AG04450 (cell line): ENCODE measurements at places on chromosomes 6 and 20.

GRCh38 chr20:62628691-62629090 is 13.6 kb upstream of the SLCO4A1 start:
- DNase-seq = no peak

- DNase-seq = no peak
Measured at GRCh38 chr20:1579488-1579887, 22.0 kb upstream of the SIRPD start.

DNA sequence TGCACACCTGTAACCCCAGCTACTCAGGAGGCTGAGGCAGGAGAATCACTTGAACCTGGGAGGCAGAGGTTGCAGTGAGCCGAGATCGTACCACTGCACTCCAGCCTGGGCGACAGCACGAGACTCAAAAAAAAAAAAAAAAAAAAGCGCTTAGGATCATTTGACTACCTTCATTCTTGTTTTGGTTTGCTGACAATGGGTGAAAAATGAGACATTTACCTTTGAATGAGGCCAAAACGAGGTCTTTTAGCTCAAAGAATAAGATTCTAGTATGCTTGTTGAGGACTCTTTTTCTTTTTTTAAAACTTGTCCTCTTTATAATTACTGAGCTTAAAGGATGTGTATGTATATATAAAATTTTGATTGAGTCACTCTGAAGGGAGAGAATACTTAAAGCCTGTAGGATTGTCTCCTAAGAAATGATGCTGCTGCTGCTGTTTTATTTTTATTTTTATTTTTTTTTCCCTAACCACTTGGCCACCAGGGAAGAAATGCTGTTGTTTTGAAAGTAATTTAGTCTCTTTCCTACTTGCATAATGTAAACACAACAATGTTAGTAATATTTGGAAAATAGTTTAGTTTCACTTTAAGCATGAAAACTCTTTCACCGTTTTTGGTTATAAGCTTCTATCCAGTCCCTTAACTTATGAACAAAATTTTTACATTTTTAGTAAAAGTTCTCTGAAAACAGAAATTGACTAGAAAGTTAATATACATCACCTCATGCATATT is 7.9 kb downstream of the UBR2 start:
- DNase-seq = no peak

- no peak for DNase-seq
Measured at GRCh38 chr6:145022199-145022796, 713.0 kb downstream of the EPM2A start.

- DNase-seq = peak; percentile 10
Measured at GRCh38 chr20:52484438-52484837, 292.9 kb upstream of the ZFP64 start.

- no peak for DNase-seq
Measured at GRCh38 chr20:13418263-13419229, 197.5 kb downstream of the ISM1 start.

- DNase-seq = no peak
Measured at GRCh38 chr20:20489648-20490341, 121.9 kb downstream of the INSM1 start.

- DNase-seq = no peak
Measured at GRCh38 chr20:23332467-23332866, 18.1 kb upstream of the NXT1 start.

DNA sequence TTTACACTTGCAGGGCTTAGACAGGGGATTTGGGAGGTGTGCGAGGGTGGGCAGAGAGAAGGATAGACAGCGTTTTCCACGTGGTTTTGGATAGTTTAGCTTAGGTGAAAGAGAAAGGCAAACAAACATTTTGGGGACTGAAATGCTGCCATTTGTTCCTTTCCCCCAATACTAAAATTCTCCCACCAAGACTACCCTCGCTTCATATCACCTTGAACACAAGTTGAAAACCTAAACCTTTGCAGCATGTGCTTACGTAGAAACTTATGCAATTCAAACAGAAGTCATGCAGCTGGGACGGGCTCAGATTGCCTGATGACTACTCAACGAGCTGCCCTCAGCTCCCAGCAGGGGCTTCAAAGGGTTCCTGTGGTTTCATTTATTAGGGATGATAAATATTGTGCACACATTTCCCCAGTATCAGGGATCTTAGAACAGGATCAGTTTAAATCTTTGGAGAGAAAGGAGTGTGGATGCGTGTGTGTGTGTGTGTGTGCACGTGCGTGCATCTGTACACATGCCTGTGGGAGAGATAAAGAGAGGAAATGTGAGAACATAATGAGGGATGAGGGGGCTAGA is 77.3 kb downstream of the SLC22A23 start:
- no peak for DNase-seq

- DNase-seq = no peak
Measured at GRCh38 chr6:73248192-73248903, 14.6 kb downstream of the KHDC1 start.

DNA sequence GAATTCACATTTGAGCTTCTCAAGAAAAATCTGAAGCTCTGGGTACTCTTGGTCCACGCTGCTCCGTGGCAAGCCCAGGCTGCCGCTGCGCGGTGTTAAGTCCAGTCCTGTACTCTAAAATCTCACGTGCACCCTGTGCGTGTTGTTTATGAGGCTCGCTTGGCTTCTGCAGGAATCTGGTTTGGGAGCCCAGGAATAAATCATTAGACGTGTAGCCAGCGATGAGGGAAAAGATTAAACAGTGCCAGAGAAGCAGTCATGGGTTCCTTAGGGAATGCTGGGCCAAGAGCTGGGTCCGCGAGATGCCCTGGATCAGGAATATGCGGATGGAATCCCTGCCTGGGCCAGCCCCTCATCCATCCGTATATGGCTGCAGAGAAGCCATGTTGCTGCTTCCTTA is 87.3 kb downstream of the KCNB1 start:
- DNase-seq = no peak

GRCh38 chr6:53985366-53985765 is 125.9 kb upstream of the MLIP start:
- DNase-seq = no peak

- DNase-seq = peak; percentile 77
Measured at GRCh38 chr6:90285611-90286381, 10.8 kb downstream of the BACH2 start.

- no peak for DNase-seq
Measured at GRCh38 chr6:5158180-5158579, 73.0 kb downstream of the PPP1R3G start.

GRCh38 chr20:3307725-3308124 is 68.7 kb upstream of the SLC4A11 start:
- DNase-seq = no peak

GRCh38 chr20:57394121-57395082 is 3.2 kb downstream of the RBM38 start:
- no peak for DNase-seq

- no peak for DNase-seq
Measured at GRCh38 chr6:170022827-170023619, 267.9 kb downstream of the DLL1 start.

GRCh38 chr6:138278326-138278725 is 60.0 kb upstream of the PBOV1 start:
- no peak for DNase-seq

- no peak for DNase-seq
Measured at GRCh38 chr6:116223355-116223754, 30.5 kb downstream of the TSPYL4 start.

DNA sequence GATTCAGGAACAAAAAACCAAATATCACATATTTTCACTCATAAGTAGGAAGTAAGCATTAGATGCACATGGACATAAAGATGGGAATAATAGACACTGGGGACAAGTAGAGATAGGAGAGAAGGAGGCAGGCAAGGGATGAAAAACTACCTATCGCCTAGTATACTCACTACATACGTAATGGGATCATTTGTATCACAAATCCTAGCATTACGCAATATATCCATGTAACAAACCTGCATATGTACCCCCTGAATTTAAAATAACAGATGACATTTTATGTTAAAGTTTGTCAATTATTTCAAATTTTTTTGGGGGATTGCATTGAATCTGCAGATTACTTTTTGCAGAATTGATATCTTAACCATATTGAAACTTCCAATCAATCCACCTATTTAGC is 660.5 kb upstream of the MAN1A1 start:
- no peak for DNase-seq

DNA sequence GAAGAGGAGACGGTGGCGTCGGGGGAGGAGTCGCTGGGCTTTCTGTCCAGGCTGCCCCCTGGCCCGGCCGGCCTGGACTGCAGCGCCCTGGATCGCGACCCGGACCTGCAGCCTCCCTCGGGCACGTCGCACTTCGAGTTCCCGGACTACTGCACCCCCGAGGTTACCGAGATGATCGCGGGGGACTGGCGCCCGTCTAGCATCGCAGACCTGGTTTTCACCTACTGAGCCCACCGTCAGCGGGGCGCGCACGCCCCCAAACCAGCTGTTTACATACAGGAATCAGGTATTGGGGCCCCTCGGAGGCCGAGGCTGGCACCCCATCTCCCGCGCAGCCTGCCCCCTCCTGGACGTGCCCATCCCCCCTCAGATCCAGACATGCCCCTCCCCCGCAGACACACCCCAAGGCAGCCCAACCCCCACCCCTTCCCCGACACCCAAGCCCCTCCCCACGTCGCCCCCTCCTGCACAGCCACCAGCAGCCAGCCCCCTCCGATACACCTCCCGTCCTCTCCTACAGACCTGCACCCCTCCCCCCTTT is 1.4 kb downstream of the SOX12 start:
- DNase-seq = no peak

- no peak for DNase-seq
Measured at GRCh38 chr6:37653933-37654565, 43.6 kb downstream of the MDGA1 start.

GRCh38 chr20:37882961-37883712 is 19.8 kb upstream of the VSTM2L start:
- no peak for DNase-seq

GRCh38 chr6:75603106-75603420 is 1.4 kb downstream of the SENP6 start:
- DNase-seq = no peak

DNA sequence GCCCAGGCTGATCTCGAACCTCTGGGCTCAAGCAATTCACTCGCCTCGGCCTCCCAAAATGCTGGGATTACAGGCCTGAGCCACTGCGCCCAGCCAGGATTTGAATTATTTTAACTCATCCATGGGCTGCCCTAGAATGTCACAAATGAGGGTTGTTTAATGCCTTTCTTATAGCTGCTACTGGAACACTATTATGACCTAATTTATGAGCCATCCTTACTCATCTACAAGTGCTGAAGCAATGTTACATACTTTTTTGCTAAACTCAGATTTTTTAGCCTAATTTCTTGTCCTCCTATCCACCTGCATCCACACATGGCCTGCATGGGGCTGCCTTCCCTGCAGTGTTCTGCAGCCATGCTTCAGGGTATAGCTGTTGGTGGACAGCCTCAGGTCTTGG is 59.9 kb downstream of the RTN4IP1 start:
- DNase-seq = no peak

DNA sequence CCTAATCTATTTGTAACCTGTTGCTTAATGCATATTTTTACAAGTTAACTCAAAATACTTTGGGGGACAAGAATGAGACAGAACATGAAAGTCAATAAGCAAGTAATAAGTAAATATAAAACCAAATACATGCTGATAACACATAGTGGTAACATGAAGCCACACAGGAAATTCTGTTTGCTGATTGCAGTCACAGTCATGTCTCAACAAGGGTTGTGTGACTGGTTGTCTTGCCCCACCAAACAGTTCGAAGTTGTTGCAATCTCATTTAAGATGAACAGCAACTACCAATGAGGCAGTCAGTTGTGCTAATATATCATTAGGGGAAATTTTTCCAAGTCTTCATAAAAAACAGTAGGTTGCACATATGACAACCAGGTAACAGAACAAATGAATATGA is 14.5 kb downstream of the CD24 start:
- no peak for DNase-seq

DNA sequence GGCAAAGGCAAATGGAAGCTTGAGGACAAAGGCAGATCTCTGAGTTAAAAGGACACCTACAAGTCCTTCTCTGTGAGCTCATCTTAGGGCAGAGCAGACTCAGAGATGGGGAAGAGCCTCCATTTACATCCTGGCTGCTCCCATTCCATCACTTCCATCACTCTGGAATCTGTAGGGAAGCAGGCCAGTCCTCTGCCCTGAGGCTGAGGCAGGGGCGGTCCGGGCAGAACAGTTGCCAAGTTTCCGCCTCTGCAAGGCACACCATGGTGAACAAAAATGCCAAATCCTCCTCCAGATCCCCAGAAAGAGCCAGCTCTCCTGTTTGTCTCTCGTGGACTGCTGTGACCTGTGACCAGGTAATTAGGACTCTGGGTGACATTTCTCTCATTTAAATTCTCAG is 209.6 kb upstream of the SSTR4 start:
- no peak for DNase-seq

DNA sequence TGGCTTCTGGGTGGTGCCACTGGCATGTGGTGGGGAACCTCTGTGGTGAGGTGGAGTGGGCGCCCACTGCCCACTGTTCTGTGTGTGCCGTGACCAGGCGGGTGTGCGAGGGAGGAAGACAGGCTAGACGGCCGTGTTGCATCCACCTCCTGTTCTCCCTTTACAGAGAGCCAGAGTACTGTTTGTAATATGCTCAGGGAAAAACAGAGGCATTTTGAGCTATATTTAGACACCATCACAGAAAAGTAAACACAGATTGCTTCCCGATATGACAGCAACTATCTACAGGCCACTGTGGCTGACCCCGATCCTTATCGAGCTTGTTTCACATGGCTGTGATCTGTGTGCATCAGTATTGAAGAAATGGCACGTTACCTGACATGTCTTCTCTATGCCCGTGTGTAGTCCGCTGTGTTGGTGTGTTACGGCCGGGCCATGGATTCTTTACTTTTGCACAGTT is 45.6 kb downstream of the ARID1B start:
- no peak for DNase-seq

GRCh38 chr20:57769756-57770155 is 59.9 kb upstream of the PMEPA1 start:
- no peak for DNase-seq

GRCh38 chr6:145071836-145072235 is 663.5 kb downstream of the EPM2A start:
- DNase-seq = peak; percentile 64

DNA sequence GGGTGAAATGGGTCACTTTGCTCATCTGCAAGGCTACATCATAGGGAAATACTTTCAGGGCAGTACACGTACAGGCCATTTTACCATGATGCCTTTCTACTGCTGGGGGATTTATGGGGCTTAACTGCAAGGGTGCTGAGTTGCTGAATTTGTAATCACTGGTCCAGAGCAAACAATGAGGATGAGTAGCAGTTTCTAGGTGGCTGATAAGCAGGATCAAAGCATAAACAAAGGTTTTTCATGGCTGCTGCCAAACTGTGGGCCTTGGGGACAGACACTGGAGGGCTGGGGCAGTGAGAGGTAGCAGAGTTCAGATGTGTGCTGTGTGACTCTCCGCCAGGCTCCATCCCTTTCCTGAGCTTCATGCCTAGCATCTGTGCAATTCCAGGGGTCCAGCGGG is 68.3 kb downstream of the CNBD2 start:
- DNase-seq = no peak

- DNase-seq = no peak
Measured at GRCh38 chr6:109373762-109374161, 8.5 kb downstream of the CD164 start.
